Stimulated activated CD8-positive, alpha-beta memory T cell treated with anti-CD3 and anti-CD28 coated beads, Interleukin-4, amount 100 ng/mL, for 48 hours (primary cell): ENCODE measurements at places on chromosomes 1 and 21.

DNA sequence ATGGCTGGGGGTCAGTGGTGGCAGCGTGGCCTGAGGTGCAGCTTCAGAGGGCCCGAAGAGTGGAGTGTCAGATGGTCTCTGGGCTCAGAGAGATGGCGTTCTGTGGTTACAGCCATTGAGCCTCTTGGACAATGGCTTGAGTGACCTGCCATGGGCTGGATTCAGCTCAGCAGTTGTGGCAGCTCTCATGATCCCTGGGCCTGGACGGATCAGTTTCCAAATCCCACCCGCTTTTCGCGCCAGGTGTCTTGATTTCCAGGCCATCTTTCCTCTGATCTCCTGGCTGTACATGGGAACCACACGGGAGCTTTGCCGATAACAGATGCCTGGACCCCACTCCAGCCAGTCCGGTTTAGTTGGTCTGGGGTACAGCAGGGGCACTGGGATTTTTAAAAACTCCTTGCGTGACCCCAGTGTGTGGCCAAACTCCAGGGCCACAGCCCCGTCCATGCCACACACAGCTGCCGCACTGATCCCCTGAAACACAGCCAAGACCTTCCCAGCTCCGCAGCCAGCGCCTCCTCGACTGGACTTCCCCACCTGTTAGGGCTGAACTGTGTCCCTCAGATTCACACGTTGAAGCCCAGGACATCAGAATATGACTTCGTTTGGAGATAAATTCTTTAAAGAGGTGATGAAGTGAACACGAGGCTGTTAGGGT, 67.9 kb downstream of the ATP5PO start:
- DNase-seq = no peak

GRCh38 chr1:25743164-25744139, 56.5 kb upstream of the SELENON start:
- DNase-seq = no peak

GRCh38 chr1:174710868-174711845, 263.4 kb downstream of the GPR52 start:
- no peak for DNase-seq

- DNase-seq = no peak
These were observed 80.9 kb downstream of the BACH1 start for GRCh38 chr21:29379517-29380054.

DNA sequence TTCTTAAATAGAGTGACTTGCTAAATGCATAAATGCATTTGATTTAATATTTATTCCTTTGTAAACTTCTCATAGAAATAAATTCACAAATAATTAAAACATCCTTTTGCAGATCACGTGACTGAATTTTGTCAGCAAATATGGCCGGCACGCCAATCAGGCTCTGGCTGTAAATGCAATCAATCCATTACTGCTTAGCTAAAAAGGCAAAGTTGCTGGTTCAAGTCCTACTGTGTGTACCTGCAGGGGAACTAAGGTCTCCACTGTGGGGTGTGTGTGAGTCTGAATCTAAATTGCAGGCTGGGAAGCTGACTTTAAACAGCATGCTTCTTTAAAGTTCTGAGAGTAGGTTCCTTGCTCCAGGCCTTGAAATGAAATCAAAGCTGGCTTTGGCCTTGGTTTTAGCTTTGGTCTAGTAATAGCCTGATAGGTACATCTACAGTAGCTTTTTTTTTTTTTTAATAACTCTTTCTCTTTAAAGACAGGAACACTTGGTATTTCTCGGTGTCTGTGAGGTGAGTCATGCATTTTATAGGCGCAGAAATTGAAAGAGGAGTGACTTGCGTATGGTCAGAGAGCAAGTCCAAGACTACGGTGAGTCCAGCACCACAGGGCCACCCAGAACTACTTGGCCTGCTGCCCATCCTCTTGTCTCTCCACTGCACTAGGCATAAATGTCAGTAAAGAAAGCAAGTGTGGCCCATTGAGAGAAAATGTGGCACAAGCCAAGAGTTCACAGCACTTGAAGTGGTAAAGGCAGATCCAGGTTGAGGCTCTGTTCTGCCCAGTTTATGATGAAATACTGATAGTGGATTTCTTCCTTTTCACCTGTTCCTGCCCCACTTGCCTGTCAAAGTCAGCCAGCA, 36.2 kb upstream of the LYST start:
- no peak for DNase-seq
